ENCODE measurements at places on chromosomes 1 and 21.

DNA sequence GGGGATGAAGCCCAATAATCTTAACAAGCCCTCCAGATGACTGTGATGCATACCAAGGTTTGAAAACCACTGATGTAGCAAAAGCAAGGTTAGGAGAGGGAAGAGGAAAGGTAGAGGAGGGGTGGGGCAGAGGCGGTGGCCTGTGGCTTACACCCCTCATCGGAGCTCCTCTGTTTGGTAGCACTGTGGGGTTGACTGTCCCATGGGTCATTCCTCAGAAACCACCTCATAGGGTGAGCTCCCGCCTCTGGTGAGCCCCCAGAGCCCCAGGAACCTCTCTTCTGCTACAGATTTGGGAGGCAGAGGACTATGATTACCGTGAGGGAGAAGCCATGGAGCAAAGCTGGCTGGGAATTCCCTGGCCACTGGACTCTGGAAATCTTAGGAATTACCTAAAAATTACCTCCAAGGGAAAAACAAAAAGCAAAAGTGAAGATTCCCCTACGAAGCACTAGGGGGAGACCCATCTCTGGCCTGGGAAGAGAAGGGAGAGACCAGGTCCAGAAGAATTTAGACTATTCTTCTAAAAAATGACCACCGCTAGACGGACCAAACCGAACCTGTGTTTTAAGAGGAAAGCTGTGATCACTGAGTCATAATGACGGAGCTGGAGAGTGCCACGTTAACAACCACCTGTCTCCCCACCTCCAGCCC, 1.5 kb upstream of the RASSF5 start:
- DNase-seq = no peak

DNA sequence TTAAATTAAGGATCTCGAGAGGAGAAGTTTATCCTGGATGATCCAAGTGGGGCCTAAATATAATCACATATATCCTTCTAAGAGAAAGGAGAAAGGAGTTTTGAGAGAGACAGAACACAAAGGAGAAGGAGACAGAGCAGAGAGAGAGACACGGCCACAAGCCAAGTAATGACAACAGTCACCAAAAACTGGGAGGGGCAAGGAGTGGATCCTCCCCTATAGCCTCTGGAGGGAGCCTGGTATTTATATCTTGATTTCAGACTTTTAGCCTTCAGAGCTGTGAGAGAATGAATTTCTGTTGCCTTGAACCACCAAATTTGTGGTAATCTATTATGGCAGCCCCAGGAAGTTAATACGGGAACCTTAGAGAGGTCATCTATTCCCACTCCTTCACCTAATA, 49.5 kb upstream of the CD1D start:
- DNase-seq = no peak

DNA sequence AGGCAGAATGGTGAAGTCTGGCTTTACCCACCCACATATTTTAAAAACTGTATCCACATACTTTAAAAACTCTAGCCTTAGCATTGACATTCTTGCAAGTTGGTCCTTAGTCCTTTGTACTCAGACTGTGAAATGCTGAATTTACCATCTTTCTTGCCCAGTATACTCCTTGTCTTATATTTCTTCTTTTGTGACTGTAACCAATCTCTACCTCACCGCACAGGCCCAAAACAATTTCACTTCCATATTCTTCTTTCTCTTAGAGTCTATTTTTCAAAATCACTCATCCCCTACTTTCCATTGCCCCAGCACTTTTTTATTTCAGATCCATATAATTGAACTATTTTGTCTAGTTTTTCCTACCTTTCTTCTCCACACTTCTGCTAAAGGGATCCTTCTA, 892.4 kb upstream of the B3GALT2 start:
- DNase-seq = no peak

- DNase-seq = no peak
Observed at GRCh38 chr1:9503001-9503675, 36.1 kb upstream of the SLC25A33 start.

- no peak for DNase-seq
Observed at GRCh38 chr1:64269558-64269884, 66.1 kb downstream of the UBE2U start.

- no peak for DNase-seq
Observed at GRCh38 chr1:244010191-244010590, 40.9 kb upstream of the ZBTB18 start.

DNA sequence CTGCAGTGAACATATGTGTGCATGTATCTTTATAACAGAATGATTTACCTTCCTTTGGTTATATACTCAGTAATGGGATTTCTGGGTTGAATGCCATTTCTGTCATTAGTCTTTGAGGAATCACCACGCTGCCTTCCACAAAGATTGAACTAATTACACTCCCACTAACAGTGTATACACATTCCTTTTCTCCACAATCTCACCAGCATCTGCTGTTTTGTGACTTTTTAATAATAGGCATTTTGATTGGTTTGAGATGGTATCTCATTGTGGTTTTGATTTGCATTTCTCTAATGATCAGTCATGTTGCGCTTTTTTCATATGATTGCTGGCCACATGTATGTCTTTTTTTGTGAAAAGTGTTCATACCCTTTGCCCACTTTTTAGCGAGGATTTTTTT, 680.5 kb downstream of the PTPRC start:
- no peak for DNase-seq

DNA sequence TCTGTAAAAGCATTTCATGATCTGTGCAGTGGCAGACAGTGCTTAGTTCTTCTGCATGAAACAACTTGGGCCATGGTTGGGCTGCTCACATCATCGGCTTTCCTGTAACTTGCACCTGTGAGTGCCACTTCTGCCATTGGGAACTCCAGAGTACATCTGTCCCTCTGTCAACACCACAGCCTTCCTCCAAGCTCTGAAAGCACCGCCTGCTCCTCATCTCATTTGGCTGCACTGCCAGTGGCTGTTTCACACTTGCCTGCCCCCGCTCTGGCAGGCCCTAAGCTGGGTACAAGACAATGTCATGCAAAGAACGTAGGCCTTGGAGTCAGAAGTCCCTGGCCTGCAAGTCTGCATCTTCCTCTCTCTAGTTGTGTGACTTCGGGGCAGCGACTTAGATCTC, 46.4 kb downstream of the DDX20 start:
- DNase-seq = no peak

- no peak for DNase-seq
Observed at GRCh38 chr1:119787776-119788175, 19.1 kb upstream of the HMGCS2 start.

All from activated CD4-positive, alpha-beta T cell treated with anti-CD3 and anti-CD28 coated beads, Interleukin-2, amount 10 ng/mL, durations not matched to agents 24 days and 14 days (primary cell).